ENCODE measurements at places on chromosomes 7 and 10. TPM values are rescaled to one million over a fixed set of nuclear protein-coding genes. Genes with fewer than 3 reads are reported as not detected.
A peak's percentile ranks its signal among the peaks of the same experiment; 100 is the strongest.

RASA4 gene
- 1.0 TPM for total RNA-seq

DNA sequence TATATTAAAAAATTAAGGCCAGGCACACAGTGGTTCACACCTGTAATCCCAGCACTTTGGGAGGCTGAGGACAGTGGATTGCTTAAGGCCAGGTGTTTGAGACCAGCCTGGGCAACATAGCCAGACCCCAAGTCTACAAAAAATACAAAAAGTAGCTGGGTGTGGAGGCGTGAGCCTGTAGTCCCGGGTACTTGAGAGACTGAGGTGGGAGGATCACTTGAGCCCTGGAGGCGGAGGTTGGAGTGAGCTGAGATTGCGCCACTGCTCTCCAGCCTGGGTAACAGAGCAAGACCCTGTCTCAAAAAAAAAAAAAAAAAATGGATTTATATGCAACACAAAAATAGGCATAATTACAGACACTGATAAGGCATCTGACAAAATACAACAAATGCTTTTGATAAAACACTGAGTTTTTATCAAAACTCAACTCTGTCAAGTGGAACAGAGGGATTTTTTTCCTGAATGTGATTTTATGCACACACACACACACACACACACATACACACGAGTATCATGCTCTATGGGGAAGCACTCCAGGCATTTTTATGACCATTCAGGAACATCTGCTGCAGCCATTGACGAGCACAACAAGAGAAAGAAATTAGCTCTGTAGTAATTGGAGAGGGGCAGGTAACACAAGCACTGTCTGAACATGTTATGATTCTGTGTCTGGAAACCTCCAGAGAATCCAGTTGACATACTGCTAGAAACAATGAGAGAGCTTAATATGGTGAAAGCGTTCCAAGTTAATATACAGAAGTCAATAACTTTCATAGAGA lies 193.1 kb downstream of the WDR37 start:
- no peak for DNase-seq

FAM171A1 gene
- total RNA-seq, result 21.4 TPM

- peak; percentile 97 for DNase-seq
These were observed 509.0 kb upstream of the PODXL start for GRCh38 chr7:132065193-132065988.

DNA sequence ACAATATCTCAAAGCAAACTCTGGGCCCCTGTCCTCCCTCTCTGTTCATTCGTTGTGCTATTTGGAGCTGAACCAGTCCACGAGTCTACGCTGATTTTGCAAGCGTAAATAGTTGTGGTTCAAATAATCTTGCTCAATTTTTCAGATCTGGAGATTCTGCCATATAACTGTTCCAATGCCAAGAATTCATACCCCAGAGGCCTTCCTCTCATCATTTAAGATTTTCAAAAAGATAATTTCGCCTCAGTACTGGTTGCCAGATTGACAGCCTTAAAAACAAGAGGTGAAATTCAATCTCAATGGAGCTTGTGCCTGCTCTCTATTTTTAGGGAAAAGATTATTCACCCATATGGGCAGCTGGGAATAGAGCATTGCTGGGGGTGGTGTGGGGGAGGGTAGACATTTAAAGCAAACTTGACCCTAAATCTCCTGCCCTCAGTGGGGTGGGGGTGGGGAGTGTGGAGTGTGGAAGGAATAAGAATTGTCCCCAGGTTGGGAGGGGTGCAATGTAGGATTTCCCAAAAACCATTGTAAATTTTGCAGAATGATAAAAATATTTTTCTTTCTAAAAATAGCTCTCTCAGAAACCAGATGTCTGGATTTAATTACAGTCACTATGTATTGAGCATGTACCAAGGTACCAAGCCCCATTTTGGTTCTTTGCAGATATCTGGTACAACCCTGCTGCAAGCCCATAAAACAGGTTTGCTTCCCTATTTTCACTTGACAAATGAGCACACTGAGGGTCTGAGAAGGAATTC lies 104.7 kb upstream of the EEPD1 start:
- DNase-seq, result peak; percentile 88

IGF2BP3 gene
- 63.3 TPM for total RNA-seq

MCM7 gene
- total RNA-seq, result 283 TPM

DNA sequence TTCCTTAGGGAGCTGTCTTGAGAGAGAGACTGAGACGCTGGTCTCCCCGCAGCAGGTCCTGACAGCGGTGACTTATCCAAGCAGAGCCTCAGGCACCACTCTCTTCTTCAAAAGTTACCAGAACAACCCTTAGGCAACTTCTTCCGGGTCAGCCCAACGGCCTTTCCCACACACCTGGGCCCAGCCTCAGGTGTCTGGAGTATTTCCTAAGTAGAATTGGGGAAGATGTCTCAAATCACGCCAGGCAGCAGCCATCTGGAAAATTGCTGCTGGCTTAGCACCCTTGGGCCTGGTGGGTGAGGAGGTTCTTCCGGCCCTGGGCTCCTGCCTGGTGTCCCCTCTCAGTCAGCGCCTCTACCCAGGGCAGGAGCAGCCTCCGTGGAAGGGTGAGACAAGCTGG lies 80.4 kb upstream of the ANLN start:
- DNase-seq, result no peak

SPAM1 gene
- total RNA-seq, result not detected

C10orf62 gene
- 0.11 TPM for total RNA-seq

GRCh38 chr10:27723436-27723835 lies 22.2 kb downstream of the MKX start:
- DNase-seq, result no peak

HDAC9 gene
- total RNA-seq, result 7.1 TPM

MUC3A gene
- not detected for total RNA-seq

NOS3 gene
- total RNA-seq, result not detected

DNA sequence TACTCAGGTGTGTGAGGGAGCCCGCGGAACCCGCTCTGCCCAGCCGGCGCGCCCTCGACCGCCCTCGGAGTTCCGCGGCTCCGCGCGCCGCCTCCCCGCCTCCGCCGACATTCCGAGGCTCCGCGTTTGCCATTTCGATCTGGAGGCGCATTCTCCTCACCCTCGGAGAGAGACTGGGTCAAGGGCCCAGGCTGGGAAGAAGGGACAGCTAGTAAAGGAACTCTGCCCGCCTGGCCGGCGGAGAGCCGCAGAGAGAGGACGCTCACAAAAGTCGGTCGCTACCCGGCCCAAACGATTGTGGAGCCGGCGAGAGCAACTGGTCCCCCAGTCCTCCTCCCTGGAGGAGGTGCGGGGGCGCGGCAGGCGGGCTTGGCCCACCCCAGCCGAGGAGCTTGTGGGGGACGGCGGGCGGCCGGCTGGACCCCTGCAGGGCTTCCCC lies 74.5 kb upstream of the LEP start:
- no peak for DNase-seq

DNA sequence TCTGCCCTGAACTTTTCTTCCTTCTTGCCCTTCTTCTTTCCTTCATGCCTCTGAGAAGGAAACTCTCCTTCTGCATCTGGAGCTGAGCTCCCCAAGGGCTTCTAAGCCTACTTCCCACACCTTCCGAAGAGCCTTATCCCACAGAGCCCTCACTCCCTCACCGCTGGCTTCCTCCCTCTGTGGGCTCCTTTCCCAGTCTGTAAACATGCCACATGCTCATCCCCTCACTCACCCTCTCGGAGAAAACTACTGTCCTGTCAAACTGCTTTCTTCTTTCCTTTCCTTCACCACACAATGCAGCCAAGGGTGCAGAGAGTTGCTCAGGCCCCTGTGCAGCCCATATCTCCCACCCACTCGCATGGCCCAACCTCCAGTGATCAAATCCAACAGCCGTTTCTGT lies 18.1 kb downstream of the ANKRD16 start:
- no peak for DNase-seq

RBP3 gene
- total RNA-seq, result not detected

ZNF107 gene
- total RNA-seq, result 11.3 TPM

- DNase-seq, result no peak
These were observed 245.6 kb upstream of the PITRM1 start for GRCh38 chr10:3418041-3418754.

- DNase-seq, result peak; percentile 59
These were observed 95.9 kb downstream of the PHF14 start for GRCh38 chr7:11069591-11069990.

- no peak for DNase-seq
These were observed 665 bp downstream of the BHLHA15 start for GRCh38 chr7:98211676-98212531.

DNA sequence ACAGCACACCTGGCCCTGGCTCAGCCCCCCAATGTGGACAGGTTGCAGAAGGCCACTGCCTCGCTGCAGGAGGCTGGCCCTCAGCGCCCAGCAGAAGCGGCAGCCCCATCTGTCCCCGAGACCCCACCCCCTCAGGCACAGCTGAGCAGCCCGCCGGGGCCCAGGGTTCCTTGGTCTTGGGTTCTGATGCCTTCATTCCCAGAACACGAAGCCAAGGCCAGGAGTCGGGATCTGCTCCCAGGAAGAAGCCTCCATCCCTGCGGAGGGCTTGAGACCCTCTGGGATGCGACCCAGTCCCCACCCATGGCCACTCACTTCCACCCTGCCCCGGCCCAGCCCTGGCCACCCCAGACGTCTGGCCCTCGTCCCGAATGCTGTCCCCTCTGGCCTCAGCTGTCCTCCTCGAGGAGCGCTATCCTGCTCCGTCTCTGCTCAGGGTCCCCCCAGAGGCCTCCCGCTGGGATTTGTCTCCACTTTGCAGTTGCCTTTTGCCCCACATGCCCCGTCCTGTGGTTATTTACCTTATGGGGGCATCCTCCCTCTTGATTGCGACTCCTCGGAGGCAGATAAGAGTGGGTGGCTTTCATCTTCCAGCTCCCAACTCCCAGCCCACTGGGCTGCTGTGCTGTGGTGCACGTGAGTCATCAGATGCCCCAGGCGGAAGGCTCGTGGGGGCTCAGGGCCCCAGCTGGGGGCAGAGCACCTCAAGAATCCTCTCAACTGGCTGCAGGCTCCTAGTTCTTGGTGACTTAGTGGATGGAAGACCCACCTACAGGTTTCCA lies 97.5 kb downstream of the MKI67 start:
- no peak for DNase-seq

DNA sequence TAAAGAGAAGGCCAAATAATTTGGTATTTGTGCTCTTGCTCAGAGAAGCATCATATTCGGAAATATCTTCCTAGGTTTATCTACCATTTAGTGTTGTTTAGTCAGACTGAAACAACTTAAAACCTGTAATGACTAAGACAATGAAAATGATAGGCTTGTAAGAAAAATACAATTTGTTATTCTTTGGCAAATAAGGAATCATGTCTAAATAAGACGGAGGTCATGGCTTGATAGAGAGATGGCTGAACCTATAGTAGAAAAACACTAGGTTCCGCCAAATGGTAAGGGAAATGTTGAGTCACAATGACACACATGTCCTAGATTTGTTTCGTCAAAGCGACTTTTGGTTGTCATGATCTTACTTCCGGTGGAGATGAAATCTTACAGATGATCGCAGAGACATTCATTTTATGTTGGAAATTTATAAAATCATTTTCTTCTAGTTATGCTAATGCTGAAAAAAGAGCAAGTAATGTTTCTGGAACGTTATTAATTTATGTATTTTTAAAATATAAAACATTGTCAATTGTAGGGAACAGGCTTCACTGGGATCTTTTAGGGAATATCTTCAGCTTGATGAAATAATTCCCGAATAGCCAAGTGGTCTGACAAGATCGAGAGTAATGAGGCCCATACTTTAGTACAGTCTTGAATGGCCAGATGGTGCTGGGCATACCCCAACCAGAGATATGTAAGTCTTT lies 1.0 kb downstream of the SRGN start:
- peak; percentile 73 for DNase-seq

FAS gene
- total RNA-seq, result 55.0 TPM

DNA sequence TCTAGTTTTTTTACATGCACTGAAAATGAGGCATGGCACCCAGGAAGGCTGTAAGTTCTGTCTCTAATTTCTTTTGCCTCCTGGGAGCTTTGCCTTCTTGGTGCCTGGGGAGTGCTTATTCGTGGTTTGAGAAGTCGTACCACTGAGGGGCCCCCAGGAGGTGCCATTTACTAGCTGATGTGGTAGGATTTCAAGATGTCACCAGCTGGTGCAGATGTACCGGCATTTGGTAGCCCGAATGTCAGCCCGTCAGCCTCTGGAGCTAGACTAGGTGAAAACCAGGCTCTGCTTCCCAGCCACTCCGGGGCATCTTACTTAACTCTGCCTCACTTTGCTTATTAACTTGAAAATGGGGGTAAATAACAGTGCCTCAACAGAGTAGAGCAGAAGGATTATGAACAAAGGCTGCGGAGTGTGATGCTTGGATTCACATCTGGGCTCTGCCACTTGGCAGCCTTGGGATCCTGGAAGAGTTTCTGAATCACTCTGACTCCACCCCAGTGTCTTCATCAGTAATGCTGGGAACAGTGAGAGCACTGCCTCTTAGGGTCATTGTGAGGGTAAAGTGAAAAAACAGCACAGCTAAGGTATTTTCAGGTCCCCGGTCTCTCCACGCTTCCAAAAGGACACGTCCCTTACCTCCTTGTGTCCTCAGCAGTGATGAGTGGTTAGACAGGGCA lies 31.4 kb upstream of the BTBD16 start:
- no peak for DNase-seq

DNA sequence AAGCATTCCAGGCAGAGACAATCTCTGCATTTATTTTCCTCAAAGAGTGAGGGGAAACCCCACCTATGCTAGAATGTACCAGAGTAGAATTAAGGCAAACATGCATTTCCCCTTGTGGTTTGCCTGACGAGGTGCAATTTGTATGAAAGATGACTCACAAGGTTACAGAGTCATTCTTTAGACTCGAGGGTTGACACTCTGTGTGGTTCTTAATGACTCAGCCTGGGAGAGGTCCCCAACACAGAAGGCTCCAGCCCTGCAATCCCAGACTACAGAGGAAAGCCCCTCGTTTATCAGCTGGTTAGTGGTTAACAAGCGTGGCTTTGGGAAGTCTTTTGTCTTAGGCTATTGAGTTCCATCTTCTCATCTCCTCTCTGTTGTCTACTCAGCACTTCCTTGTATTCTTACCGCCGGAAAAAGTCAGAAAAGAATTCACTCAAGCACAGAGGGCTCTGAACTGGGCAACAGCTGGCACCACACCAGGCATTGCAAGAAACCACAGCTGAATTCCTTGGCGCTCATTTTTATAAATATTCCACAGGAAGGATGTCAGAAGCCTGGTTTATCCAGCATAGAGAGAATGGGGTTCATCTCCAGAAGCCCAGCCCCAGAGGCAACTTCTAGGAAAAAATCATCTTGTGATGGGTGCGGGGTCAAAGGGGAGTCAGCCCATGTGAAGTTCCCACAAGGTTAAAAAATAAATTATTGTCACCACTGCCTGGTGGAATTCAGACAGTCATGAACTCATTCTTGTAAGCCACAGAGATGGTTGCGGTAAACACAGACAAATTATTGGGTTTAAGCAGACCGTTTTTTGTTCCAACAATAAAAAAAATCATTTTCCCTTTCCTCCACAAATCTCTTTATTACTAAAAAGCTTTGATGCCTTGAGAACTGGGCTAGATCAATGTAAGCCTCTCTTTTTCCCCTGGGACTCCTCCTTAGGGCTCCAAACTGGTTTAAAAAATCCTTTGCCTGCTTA lies 24.5 kb upstream of the SVIL start:
- peak; percentile 99 for DNase-seq

GRCh38 chr10:12703126-12703525 lies 298.4 kb downstream of the CCDC3 start:
- DNase-seq, result peak; percentile 54

DNA sequence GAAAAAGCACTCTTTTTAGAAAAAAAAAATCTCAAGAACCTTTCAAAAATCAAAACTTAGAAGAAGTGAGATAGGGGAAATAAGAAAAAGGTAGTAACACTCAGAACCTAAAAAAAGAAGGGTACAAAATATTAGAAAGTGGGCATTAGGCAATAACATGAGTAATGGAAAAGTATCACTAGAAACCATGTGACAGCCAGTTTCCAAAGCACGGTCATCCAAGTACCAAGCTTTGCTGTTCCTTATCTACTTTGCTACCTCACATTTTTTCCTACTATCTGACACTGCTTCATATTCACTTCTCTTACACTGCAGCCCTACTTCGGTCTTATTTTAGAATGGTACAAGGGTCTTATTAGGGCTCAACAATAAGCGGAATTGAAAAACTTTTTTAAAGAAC lies 30.3 kb downstream of the IMMP2L start:
- DNase-seq, result peak; percentile 13
